Foreskin keratinocyte (primary cell): ENCODE measurements at places on chromosomes 7 and 10.
A peak's percentile ranks its signal among the peaks of the same experiment; 100 is the strongest.

GRCh38 chr10:34994565-34995142, 95.5 kb downstream of the CUL2 start:
- DNase-seq: peak; percentile 80

DNA sequence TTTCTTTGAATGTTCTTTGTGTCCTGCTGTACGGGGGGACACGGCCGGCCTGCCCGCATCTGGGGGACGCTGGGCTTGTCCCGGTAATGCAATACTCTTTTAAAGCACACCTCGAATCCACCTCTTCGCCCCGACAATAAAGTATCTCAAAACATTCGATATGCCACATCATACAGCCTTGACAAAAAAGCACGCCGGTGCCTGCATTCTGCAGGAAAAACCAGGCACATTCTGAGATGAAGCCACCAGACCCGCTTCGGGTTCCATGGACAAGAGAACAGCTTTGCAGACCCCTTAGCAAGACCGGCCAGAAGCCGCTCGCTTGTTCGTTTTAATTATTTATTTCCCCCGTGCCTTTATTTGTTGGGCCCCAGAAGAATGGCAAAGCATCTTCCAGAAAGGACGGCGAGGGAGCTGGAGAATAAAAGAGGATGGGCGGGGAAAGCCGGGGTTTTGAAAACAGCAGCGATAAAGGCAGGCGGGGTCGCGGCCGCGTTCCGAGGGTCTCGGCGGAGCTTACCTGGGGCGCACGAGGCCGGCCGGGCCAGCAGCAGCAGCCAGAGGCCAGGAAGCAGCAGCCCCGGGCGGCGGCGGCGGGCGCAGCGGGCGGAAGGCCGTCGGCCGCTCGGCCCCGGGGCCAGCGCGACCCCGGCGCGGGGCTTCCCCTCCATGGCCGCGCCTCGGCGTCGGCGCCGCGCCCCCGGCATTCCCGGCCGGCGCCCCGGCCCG, 462 bp downstream of the KIAA1549 start:
- no peak for DNase-seq

DNA sequence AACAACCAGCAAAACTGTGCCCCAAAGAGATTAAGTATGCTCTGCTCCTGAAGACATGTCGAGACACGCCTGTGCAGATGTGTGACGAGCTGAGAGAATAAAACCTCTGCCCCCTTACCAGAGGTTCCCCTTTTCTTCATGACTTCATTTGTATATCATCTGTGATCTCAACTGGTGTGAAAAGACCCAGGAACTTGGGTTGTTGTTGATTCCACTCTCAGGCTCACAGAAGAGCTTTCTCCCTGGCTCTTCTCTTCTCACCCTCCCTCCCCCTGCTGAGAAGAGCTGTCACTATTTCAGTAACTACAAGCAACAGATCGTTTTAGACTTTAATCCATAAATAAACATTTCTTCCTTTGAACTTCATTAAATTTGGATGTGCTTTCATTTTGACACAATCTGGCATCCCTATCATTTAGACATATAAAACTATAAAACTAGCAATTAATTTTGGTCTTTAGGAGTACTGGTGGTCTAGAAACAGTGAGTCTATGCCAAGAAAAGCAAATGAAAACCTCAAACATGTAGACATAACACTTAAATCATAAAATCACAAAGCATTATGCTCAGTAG, 179.3 kb upstream of the FZD8 start:
- peak; percentile 58 for DNase-seq

- DNase-seq: no peak
These were observed 43.2 kb downstream of the CHST3 start for GRCh38 chr10:72007246-72007892.

GRCh38 chr7:22675917-22676343, 51.1 kb upstream of the IL6 start:
- DNase-seq: no peak

DNA sequence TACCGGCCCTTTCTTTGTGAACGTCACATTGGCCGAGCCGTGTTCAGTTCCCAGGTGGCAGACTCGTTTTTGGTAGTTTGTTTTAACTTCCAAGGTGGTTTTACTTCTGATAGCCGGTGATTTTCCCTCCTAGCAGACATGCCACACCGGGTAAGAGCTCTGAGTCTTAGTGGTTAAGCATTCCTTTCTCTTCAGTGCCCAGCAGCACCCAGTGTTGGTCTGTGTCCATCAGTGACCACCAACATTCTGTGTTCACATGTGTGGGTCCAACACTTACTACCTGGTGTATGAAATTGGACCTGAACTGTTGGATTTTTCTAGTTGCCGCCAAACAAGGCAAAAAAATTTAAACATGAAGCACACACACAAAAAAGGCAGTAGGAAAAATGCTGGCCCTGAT, 9.9 kb upstream of the CSGALNACT2 start:
- DNase-seq: no peak

- DNase-seq: no peak
These were observed 70.9 kb upstream of the MGMT start for GRCh38 chr10:129396021-129396722.

DNA sequence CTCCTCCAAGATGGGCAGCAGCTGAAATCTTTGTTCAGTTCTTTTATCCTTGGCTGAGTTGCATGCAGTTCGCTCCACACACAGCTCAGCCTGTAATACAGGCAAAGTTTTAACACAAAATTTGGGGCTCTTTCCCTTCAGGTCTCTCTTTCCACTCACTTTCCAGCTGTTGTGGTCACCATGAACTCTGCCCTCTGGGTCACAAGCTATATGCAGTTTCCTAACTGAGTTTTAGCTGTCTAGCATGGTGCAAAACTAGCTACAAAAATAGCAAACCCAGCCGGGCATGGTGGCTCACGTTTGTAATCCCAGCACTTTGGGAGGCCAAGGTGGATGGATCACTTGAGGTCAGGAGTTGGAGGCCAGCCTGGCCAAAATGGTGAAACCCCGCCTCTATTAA, 53.2 kb downstream of the ABI1 start:
- no peak for DNase-seq

GRCh38 chr7:134740376-134740775, 39.1 kb upstream of the CALD1 start:
- no peak for DNase-seq

DNA sequence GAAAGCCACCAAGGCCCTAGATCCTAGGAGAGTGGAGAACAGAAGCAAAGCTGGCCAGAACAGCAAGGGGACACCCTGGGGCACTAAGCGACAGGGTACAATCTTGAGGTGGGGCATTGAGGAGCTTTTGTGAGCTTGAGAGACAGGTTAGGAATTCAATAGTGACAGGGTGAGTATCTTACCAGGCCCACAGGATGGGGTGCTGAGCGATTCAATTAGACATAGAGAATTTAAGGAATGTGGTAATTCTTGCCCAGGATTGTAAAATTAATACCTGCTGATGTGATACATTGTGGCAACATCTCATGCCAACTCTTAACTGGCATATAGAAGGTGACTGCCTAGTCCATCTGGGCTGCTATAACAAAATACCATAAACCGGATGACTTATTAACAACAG, 14.0 kb downstream of the RBP3 start:
- DNase-seq: no peak

- no peak for DNase-seq
These were observed 13.1 kb downstream of the PLEKHS1 start for GRCh38 chr10:113764582-113764981.

GRCh38 chr7:4882169-4883032, 1.1 kb downstream of the RADIL start:
- no peak for DNase-seq

DNA sequence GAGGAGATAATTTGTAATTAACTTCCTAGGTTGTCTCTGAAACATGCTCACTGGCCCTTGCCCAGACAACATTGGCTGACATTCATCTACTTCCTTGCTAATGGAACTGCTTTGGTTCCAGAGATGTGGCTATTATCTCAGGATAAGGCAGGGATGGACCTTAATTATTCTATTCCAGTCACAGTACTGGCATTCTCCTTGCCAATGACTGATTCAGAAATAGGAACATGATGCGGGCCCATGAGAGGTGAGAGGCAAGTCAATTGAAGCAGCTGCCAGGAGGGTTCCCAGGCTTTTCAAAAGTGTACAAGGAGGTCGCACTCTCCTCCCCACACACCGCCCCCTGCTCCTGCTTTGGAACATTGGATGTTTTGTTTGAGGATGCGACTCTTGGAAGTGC, 109.6 kb upstream of the DGKB start:
- DNase-seq: no peak

DNA sequence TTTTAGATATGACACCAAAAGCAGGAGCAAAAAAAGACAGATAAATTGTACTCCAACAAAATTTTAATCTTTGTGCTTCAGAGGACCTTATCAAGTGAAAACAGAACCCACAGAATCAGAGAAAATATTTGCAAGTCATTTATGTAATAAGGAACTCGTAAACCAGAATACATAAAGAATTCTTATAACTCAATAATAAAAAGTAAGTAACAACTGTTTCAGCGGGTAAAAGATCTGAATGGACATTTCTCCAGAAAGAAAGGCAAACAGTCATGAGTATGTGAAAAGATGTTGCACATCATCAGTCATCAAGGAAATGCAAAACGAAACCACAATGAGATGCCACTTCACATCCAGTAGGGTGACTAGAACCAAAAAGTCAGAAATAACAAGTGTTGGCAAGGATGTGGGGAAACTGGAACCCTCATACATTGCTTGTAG, 167.7 kb upstream of the KCTD7 start:
- DNase-seq: no peak

GRCh38 chr10:20737107-20737506, 160.0 kb downstream of the NEBL start:
- DNase-seq: no peak

GRCh38 chr7:133364959-133365690, 112.2 kb downstream of the EXOC4 start:
- no peak for DNase-seq

GRCh38 chr7:87424075-87424474, 51.4 kb downstream of the ABCB4 start:
- DNase-seq: no peak
